Progenitor cell of endocrine pancreas (in vitro differentiated cells): ENCODE measurements at places on chromosomes 3 and 15.
A peak's percentile ranks its signal among the peaks of the same experiment; 100 is the strongest.

DNA sequence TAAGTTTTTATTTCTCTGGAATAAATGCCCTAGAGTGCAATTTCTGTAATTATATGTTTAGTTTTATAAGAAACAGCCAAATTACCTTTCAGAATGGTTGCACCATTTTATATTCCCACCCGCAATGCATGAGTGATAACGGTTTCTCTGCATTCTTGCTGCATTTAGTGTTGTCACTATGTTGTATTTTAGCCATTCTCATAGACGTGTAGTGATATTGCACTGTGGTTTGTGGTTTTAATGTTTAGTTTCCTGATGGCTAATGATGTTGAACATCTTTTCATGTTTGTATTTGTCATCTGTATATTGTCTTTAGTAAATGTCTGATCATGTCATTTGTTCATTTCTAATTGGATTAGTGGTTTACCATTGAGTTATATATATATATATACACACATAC is 73.0 kb upstream of the GOLIM4 start:
- no peak for DNase-seq

GRCh38 chr15:90006217-90007075 is 5.3 kb downstream of the ZNF710 start:
- no peak for DNase-seq

DNA sequence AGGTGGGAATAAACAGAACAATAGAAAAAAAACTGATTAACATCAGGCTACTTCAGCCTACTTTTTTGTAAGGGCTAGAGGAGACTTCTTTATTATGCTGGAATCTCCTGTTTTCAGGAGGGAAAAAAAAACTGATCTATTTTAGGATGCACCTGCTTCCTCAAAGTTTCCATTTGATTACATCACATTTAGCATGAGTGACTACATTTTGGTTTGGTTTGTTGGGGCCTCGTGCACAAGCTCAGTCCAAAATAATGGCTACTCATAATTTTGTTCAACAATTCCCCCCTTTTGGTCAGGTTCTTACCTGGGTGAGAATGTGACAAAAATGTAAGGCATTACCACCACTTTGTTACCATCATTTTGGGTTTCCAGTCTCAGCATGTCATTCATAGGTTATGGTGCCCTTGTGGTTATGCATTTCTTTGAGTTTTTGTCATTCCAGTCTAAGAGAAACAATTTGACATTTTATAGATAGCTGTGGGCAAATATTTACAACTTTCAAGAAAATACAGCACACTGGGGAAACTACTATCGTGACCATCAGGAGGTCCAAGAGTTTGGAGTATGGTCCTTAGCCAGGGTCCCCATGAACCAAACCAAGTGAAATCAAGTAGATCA is 93.6 kb upstream of the ATP11B start:
- no peak for DNase-seq

DNA sequence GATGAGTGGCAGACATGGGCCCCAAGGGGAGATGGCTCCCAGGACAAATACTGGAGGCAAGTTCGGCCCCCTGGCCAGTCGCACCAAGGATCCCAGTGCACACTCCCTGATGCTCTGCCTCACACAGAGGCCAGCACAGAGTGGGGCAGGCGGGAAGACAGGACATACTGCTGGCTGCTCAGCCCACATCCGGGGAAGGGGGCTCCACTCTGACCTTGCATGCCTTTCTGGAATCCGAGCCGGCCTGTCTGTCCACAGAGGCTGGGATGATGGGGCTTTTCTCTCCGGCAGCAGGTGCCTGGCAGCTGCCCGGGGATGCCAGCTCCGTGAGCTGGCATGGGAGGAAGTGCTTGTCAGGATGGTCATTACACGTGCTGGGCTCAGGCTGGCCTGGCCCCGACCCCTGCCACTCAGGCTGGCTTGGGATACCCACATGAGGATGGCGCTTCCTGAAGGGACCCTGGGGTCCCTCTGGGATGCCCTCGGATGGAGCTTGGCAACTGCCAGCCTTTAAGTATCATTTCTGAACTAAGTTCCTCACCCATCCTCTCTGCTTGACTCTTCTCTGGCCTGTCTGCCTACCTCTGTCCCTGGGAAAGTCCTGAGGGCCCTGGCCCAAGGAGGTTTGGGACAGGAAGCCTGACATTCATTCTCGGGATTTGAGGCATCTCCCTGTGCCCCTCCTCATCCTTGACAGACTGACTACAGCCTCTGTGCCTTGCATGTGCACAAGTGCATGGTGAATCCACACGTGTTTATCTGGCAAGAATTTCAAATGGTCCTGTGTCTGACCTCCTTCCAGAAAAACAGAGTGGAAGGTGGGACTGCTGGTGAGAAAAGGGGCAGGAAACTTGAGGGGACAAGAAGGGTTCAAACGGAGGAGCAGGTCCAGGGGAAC is 46.5 kb downstream of the EXOG start:
- no peak for DNase-seq

DNA sequence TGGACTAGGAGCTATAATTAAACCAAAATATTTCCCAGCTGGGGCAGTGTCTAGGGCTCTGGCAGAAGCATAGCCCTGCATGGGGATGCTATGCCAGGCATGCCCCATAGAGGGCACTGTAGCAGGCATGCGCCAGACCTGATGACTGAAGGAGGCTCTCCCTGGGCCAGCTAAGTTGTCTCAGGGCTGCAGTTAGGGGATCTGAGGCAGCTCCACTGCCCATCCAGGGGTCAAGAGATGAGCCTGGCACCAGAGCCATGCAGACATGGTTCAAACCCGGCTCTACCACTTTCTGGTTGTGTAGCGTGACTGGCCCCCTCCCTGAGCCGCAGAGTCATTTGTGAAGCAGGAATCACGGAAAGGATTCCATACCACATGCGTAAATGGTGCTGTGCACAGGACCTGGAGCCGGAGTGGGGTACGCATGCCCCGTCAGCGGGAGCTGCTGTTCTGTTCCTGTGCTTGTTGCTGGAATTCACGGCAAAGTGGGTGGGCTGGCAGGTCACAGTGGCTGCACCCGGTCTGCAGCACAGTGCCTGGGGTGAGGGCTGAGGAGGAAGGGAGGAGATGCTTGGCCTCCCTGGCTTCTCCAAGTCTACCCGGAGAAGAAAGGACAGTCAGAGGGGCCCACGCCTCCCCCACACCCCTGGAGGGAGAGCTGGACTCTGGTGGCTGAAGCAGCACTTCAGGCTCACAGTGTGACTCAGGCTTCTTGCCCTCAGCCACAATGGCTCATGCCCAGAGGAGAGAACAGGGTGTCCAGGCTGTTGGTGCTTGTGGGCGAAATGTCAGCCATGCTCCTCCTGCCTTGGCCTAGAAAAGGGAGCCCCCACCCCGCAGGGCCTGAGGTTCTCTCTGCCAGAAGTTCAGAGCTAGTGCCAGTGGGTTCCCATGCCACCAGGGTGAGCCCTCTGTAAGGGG is 43.1 kb downstream of the DNASE1L3 start:
- peak; percentile 42 for DNase-seq

DNA sequence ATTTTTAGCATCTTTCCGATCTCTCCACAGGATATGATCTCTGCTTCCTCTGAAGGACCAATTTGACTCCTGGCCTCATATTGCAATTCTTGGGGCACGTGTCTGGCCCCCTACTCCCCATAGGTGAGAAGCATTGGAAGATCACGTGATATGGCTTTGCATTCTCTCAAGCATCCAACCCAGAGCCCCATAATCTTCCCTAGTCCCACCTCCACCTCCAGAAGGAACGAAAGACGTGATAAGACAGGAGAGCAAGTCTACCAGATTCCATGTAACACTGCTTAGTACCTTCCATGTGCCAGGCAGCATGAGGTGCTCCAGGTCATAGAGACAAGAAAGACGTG is 176.3 kb downstream of the MEGF11 start:
- no peak for DNase-seq

DNA sequence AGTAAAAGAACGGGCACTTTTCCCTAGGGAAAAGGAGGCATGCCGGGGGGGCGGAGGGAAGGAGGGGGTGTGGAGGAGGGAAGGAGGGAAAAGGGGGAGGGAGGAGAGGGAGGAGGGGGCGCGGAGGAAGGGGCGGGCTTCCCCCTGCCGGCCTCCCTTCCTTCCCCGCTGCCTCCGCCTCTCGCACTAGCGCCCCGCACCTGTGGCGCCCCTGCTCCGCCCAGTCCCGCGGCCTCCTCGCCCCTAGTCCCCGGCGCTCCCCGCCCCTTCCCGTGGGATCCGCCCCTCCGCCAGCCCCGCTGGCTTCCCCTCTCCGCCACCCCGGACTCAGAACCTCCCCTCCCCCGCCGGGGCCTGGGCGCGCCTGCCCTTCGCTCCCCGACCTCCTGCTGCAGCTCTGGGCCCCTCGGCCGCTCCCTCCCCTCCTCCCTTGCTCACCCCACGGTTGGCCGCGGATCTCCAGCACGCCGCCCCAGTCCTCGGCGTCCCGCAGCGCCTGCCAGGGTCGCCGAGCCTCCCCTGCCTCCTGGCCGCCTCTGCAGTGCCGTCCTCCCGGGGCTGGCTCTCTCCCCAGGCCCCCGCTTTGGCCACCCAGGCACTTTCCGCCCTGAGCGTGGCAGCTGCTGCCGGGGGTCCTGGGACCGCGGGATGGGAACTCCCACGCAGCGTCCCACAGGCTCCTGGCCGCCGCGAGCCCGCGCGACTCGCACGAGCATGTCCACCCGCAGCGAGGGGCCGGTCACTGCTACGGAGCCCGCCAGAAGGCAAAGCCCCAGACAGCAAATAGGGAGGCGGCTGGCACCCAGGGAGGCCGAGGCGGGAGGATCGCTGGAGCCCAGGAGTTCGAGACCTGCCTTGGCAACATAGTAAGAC is 147.4 kb downstream of the TJP1 start:
- peak; percentile 90 for DNase-seq

DNA sequence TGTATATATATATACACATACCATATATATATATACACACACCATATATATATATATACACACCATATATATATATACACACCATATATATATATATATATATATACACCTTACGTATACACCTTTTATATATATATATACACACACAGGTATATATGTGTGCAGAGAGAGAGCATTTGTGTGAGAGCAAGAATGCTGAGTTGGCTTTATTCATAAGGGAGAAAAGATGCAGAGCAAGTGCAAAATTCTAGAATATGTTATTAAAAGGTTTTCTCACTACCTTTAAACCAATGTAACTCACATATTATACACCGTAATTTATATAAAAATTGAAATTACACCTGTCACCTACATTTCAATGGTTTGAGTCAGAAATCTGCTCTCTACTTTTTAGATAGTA is 107.2 kb upstream of the ALCAM start:
- no peak for DNase-seq

- no peak for DNase-seq
Measured at GRCh38 chr3:18723206-18723810, 298.2 kb upstream of the SATB1 start.

GRCh38 chr15:29143909-29144635 is 125.5 kb downstream of the NSMCE3 start:
- peak; percentile 1 for DNase-seq

DNA sequence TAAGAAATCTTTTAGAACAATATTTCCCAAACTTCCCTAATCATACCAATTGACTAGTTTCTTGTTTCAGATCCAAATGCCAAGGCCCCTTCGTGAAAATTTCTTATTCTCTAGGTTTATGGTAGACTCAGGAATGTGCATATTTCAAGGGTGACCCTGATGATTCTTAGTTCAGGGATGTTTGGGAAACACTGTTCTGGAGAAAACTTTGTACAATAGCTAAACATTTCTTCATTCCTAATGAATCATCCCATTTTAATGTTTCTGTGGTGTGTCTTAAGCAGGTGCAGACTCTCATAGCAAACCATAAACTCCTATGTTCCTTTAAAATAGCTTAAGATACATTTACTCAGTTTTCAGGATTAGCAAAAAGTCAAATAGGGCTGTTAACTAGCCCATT is 314.5 kb downstream of the TIGIT start:
- DNase-seq, result no peak

DNA sequence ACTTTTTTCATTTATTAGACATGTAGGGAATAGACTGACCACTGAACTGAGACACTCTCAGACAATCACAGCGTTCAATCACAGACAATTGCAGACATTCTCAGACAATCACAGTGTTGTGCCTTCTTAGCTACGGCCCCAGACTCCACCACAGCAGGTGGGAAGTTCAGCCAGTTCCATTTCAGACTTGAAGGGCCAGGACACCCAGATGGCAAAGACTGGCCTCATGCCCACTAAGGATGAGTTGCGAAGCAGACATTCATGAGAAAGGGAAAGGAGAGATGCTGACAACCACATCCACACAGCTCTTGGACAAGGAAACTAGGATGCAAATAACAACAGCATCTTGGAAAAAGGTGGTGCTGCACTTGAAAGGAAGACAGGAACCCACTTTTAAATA is 21.9 kb upstream of the ALDH1L1 start:
- DNase-seq, result no peak
